ENCODE measurements at places on chromosomes 3 and 15.

GRCh38 chr3:133855772-133856171 lies 39.9 kb downstream of the RAB6B start:
- no peak for DNase-seq

- DNase-seq = no peak
Measured at GRCh38 chr3:122272879-122273278, 52.2 kb upstream of the CSTA start.

DNA sequence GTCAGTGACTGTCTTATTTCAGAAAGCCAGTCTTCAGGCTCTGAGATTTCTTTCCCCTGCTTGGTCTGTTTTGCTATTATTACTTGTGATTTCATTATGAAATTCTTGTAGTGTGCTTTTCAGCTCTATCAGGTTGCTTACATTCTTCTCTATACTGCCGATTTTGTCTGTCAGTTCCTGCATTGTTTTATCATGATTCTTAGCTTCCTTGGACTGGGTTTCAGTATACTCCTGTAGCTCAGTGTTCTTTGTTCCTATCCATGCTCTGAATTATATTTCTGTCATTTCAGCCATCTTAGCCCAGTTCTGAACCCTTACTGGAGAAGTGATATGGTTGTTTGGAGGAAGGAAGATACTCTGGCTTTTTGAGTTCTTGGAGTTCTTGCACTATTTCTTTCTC lies 40.5 kb downstream of the CEP63 start:
- no peak for DNase-seq

DNA sequence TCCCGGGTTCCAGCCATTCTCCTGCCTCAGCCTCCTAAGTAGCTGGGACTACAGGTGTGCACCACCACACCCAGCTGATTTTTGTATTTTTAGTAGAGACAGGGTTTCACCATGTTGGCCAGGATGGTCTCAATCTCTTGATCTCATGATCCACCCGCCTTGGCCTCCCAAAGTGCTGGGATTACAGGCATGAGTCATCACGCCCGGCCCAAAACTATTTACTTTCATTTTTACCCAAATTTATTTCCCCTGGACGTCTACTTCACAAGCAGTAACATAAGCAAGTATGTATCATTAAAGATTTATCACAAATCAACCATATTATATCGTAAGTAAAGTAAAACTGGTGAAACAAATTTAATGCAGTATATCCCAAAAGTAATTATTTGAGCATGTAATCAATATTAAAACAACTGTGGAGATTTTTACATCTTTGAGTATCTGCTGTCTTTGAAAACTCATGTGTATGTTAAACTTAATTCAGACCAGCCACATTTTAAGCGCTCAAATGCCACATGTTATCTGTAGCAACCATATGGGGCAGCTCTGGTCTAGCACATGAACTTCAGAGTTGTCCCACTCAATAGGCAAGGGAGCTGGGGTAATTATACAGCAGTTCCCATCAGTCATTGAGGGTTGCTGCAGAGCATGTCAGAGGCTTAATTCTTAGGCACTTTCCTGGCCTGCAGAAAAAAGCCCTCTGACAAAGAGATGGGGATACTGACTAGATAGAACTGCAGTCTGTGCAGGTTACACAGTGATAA lies 185.7 kb upstream of the CTDSPL start:
- no peak for DNase-seq

DNA sequence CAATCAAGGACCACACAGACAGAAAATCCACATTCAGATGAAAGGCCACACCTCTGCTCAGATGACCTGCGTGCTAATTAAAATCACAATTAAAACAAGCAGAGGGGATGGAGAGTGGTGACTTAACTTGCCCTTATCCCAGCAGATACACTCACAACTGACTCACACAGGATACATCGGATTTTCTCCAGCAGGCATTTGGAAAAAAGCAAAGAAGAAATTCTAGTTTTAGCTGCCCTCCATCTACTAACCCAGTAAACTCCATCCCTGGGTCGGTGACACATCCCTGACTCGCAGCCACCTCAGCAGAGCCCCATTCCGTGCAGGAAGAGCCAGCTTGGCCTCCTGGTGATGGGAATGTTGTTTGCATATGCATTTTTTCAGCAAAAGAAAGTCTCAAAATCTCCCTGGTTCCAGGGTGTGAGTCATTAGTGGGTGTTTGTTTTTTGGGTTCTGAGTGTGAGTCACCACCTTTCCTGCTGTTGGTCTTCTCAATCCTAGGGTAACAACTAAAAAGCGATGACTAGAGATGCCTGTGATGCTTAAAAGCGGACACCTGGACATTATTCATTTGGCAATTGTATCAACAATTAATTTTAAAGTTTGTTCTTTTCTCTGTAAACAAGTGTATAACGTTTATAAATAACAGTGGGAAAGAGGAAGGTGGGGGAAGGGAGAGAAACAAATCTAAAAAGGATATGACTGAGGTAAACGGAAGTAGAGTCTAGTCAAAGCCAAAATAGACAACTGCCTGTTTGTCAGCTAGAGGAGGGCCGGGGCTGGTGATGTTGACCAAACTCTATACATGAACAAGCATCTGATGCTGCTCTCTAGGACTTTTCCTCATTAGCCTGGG lies 49.8 kb upstream of the SLC4A7 start:
- peak; percentile 16 for DNase-seq

DNA sequence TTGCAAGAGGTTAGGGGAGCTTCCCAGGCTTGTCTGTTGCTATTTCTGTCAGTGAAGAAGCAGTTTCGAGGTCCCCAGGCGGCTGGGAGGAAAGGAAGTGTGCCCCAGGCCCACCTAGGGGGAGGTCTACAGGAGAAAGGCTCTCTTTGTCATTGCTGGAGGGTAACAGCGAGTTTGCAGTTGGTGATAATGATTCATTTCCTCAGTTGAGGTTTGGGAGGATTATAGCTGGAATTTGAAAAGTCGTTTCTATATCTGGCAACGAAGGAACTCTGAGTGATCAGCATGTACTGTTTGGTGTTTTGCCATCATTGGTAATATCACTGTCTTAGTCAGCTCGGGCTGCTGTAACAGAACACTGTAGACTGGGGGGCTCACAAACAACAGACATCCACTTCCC lies 65.5 kb upstream of the UBE3A start:
- no peak for DNase-seq

- peak; percentile 34 for DNase-seq
Measured at GRCh38 chr3:196968233-196969133, at the start of gene PIGZ. PIGZ (minus strand) TSS chr3:196968833; CDS start chr3:196952031, 16,802 bp downstream.

DNA sequence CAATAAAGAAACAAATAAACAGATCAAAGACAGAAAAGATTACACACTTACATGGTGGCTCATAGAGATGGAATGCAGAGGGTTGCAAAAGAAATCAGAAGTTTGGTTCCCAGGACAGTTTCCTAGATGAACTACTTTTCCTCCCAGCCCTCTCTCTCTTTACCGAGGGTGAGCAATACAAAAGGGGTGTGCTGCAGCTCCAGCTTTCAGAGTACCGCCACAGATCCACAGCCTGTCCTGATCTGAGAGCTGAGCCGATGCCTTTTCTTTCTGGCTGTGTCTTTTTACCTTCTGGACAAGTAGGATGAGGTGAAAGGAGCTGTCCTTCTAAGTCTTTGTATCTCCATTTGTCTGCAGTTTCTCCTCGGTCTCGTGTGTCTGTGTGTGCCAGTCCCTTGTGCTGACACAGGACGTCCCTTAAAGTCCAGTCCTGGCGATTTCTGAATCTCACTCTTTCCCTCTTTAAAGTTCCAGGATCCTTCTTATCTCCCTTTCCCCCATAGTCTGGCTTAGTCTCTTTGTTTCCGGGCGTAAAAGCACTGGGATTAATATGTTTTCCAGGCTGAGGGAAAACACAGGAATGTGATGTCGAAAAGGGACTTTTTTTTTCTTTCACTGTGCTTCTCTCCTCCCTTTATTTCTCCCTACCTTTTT lies 540 bp downstream of the CCDC80 start:
- DNase-seq = no peak

DNA sequence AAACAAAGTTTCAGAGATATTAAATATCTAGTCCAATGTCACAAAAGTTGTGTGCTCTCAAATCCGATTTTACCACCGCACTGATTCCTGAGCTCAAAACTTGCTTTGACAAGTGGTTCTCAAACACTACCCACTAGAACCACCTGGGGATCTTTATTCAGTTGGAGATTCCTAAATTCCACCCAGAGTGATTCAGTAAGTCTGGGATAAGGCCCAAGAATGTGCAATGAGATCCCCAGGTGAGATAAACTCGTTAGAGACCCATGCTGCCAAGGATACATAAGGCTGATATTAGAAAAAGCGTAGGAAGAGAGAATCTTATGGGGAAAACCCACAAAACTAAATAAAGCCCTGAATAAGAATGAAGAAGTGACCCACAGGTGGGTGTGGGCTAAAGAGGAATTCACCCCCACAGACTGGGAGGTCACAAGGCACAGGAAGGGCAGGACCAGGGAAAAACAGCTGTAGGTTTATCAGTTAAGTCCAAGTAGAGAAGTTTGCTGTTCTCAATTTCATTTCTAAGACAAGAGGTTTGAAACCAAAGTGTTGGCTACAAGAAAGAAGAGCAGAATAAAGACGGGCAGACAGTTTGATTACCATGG lies 11.5 kb upstream of the RPS17 start:
- DNase-seq = no peak

Data from putamen (tissue), 1 donor.